ENCODE measurements at places on chromosomes 3 and 15.

DNA sequence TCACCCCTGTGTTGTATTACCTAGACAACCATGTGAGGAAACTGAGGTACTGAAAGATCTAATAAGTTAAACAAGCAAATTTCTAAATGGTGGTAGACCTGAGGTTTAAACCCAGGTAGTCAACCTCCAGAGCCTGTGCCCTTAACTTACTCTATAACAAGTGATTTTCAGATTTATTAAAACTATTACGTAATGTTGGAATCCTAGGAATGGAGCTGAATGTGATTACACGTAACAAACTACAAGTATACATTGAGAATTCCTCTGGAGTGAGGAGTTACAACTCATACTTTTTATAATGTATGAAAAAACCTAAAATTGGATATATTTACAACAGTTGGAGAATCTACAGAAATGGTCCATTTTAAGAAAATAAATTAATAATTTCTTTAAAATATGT, 18.0 kb downstream of the FAM98B start:
- no peak for DNase-seq

- no peak for DNase-seq
Measured at GRCh38 chr15:74994685-74995084, 678 bp upstream of the SCAMP5 start.

DNA sequence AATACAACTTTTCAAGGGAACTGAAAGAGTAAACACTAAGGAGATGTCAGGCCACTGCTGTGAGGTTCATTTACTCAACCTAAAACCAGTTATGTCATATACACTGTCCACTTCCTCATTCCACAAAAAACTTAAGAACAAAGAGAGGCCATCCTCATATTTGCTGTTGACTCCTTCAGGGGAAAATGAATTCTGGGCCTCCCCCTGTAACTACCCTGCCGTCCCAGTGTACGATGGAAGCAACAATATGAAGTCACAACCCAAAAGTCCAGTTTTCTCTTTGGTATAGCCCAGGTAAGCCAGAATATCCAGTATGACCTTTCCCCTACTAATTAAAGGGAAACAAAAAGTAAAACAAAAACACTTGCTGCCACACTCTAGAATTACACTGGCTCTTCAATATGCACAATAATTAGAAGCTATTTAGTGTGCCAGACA, 16.2 kb downstream of the CEP152 start:
- no peak for DNase-seq

DNA sequence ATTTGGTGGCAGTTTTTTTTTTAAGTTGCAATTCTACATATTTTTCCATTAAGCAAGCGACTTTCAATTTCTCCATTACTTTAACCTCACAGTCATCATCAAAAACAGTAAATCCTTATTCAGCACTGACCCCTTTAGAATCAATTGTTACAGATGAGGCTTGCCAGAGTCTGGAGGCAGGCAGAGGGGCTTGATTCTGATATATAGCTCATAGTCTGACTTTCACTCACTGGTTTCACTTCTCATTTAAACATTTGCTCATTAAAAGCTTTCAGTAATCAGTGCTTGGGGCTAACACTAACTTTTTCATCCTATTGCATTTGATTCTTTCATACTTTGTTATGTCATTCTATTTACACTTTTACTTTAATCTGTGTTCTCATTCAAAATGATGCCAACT, 88.4 kb downstream of the PYDC2 start:
- DNase-seq = no peak

DNA sequence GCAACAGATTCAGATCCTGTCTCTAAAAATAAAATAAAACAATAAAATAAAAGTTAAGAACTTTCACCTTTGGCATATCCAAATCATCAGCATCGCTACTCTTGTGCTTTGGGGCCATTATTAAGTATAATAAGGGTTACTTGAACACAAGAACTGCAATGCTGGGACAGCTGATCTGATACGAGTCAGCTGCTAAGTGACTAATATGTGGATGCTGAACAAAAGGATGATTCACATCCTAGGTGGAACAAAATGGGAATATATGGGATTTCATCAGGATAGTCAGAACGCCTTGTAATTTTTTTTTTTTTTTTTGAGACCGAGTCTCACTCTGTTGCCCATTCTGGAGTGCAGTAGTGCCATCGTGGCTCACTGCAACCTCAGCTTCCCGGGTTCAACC, 29.7 kb downstream of the BUB1B start:
- DNase-seq = no peak

GRCh38 chr3:39103324-39103693, 4.1 kb downstream of the GORASP1 start:
- no peak for DNase-seq

GRCh38 chr3:52259035-52259434, 13.5 kb downstream of the PPM1M start:
- DNase-seq = no peak

- no peak for DNase-seq
Measured at GRCh38 chr3:101780661-101781060, 1.6 kb downstream of the NXPE3 start.

All from activated CD8-positive, alpha-beta memory T cell treated with anti-CD3 and anti-CD28 coated beads, Interleukin-2, amount 50 U/mL, for 4 hours (primary cell).